ENCODE measurements at places on chromosomes 12 and 14.

DNA sequence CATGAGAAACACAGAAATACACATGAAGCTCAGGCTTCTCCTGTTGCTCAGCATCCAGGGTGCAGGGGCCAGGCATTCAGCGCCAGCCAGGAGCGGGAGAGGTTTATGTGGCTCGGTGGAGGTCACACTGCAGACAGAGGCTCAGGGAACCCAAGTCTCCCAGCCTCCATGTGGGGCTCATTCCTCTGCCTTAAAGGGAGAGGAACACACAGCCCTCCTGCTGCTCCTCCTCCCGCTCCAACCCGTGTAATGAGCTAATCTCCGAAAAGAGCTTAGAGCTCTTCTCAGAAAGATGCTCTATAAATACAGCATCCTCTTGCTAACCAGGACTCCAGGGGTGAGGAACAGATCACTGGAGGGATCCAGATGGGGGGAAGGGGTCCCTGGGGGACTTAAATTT, 28.2 kb downstream of the FGF6 start:
- no peak for DNase-seq

DNA sequence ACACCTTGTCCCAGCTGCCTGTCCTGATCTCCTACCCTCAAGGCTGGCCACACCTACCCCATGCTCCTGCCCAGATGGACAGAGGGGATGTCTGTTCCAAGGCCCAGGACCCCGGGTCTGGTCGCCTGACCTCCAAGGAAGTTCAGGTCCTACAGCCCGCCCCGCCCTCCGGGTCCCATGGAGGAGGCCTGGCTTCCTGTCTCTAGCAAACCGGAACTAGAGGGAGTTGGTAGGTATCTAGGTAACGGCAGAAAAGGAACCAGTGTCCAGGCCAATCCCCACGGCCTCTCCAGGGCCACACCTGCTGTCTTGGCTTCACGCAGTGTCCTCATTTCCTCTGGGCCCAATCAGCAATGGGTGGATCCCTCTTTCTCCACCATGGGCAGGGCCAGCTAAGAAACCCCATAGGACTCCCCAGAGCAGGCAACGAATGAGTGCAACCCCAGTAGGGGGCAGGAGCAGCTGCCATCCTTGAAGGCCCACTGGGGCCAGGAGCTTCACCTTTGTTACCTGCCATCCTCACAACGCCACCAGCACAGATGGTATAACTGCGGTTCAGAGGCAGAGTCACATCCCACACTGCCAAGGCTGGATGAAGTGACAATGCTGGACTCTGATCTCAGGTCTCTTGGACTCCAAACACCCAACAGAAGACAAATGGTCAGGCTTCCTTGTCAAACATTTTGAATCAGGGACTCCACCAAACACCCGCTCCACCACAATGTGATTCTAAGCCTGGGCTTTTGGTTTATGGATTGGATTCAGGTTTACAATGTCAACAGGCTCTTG, 25.1 kb upstream of the RPLP0 start:
- DNase-seq = no peak

GRCh38 chr14:101780887-101781239, 19.4 kb downstream of the PPP2R5C start:
- DNase-seq = peak; percentile 84

DNA sequence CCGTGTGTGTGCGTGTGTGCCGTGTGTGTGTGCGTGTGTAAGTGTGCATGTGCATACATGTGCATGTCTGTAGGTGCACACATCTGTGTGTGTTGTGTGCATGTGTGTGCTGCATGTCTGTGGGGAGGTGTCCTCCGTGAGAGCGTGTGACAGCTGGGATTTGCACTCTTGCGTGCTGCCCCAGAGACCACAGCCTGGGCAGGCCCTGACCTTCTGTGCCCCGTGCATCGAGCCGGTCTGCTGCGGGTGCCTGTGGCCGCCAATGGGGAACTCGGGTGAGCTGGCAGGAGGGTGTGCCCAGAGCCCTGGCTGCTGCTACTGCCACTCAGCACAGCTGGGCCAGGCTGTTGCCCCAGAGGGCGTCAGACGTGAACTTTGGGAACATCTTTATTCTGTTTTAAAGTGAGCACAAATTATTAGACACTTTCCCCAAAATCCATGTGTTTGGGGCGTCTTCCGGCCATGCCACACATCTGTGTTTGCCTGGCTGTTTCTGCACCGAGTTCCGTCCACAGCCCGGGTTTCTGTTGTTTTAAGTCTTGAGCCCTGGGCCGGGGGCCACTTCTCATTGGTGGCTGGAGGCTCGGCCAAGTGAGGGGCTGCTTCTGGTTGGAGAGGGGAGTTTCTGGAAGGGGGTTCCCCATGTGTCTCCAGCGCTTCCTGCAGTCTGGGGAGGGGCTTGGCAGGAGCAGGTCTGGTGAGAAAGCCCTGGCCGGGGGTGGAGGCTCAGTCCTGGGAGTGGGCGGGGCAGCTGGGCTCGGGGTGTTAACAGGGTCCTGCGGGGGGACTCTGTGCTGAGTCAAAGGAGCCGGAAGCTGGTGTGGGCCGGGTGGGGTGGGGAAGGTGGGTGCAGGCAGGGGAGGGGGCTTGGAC, 7.6 kb downstream of the CEP170B start:
- no peak for DNase-seq

- no peak for DNase-seq
Measured at GRCh38 chr12:19671695-19672094, 232.4 kb downstream of the AEBP2 start.

- DNase-seq = no peak
Measured at GRCh38 chr14:75389679-75390078, 38.1 kb upstream of the JDP2 start.

- no peak for DNase-seq
Measured at GRCh38 chr12:94706250-94706661, 55.9 kb upstream of the TMCC3 start.

GRCh38 chr12:81597928-81598604, 161.1 kb downstream of the PPFIA2 start:
- DNase-seq = no peak

DNA sequence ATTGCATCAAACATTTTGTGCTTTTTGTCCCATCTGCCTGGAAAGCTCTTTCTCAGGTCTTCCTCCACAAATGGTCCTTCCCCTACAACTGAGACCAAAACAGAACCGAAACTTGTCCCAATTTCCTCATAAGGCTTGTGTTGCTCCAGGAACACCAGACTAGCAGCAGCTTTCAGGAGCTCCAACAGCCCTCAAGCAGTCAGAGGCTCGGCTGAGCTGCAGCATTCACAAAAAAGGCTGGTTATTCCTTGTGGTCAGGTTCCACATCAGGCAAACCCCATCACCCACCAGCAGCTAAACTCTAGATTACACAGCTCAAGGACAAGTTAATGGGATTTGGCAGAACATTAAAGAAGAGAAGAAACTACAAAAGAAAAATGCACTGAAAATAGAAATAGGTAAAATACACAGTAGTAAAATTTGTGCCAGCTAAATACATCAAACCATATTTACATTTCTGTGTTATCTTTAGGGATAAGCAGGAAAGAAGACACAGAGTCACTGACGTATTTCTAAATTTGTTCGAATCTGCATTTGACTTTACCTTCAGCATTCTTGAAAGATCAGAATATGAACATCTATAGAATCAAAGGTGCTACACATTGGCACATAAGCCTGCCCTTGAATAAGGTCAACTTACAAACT, 141.2 kb downstream of the STXBP6 start:
- DNase-seq = no peak

- DNase-seq = no peak
Measured at GRCh38 chr14:54487771-54488170, 1.0 kb downstream of the GMFB start.

DNA sequence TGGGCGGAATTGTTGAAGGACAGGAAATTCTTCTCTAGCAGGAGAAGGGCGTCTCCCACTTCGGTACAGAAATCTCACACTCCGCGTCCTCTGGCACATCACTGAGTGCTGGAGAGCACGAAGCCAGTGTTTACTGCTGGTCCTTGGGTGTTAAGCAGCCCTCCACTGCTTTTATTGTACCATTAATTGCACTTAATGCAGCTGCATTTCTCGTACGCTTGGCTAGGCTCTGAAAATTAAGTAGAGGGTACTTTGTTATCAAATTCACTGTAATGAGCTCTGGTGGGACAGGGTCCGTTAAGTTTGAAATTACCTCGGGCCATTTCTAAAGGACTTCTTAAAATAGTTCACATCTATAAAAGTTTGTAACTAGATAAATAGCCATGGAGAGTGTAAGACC, 411.2 kb downstream of the NPAS3 start:
- DNase-seq = no peak

DNA sequence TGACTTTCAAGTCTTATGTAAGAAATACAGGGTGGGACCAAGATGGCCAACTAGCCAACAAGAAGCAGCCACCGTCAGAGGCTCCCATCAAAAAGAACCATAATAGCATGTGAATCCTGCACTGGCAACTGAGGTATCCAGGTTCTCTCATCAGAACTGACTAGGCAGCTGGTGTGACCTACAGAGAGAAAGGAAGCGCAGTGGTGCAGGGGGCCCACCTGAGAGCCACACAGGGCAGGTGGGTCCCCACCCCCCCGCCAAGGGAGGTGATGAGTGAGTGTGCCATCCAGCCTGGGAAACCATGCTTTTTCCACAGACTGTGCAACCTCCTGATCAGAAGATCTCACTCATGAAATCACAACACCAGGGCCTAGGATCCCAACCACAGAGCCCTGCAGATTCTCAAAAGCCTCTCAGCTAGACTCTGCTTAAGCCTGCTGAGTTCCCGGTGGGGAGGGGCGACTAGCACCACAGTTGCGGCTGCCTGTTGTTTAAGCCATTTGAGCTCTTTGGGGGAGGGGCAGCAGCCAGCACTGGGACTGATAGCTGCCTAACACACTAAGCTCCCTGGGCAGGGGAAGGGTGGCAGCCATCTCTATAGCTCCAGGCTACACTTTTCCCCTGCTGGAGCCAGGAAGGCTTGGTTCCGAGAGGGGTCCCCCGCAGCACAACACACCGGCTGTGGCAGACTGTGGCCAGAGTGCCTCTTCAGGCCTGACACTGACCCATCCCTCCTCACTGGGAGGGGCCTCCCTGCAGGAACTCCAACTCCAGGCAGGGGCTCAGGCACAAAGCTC, 75.3 kb downstream of the GARIN6 start:
- DNase-seq = peak; percentile 49

DNA sequence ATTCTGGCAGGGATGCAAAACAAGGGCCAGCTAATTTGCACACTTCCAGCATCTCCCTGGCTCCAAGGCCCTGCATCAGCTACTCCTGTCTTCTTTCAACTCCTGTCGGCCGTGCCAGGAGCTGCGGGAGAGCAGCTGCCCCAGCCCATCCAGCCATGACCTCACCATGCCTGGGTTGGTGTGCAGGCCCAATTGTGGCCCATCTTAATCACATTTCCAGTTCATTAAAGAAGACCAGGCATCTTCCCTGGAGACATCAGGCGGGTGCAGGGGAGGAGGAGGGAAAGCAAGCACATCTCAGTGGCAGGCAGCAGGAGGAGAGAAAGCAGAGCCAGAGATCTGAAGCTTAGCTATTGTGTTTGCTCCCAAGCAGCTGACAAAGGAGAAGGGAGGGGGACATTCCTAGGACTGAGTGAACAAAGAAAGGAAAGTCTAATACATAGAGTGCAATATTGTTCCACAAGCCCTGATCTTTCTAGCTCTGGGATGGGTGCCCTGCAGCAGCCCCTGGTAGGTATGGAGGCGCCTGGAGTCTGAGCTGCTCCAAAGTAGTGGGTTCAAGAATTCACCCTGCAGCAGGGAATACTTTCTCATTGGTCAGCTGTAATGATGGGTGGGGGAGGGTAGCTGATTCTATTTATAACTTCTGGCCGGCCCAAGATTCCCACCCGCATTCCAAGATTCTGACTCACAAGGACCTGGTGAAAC, 40.1 kb downstream of the VWF start:
- no peak for DNase-seq

DNA sequence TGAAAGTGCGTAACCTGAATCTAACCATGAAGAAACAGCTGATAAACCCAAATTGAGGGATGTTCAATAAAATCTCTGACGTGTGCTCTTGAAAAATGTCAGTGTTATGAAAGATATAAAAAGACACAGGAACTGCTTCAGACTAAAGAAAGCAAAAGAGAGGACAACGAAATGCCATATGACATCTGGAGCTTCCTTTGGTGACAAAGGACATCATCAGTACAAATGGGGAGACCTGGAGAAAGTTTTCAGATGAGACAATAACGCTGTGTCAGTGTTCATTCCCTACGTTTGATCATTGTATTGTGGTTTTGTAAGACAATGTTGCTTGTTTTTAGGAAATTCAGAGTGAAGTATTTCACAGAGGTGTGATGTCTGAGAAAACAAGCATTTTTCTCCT, 125.9 kb upstream of the MAP1LC3B2 start:
- no peak for DNase-seq

DNA sequence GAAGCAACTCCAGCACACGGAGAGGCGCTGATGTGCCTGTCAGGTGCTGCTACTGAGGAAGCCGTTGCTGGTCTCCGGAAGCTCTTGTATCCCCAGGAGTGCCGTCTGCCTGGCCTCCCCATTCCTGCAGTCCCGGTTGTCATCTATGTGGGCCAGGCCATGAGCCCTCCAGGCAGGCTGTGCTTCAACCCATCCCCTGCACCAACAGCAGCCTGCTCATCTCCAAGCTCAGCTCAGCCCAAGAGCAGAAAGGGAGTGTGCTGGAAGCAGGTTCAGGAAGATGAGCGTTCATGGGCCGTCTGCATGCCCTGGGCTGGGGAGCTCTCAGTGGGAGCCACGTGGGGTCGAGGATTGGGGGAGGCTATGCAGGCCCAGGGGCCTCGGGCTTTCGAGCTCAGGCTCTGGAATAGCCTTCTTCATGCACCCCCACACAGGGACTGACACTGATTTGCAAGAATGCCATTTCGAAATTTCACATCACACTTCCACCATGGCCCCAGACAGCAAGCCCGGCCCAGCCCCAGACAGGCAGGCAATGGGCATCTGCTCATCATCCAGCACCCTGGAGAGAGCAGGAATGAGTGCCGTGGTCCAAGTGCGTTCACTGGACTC, 164.5 kb downstream of the KIF26A start:
- no peak for DNase-seq

DNA sequence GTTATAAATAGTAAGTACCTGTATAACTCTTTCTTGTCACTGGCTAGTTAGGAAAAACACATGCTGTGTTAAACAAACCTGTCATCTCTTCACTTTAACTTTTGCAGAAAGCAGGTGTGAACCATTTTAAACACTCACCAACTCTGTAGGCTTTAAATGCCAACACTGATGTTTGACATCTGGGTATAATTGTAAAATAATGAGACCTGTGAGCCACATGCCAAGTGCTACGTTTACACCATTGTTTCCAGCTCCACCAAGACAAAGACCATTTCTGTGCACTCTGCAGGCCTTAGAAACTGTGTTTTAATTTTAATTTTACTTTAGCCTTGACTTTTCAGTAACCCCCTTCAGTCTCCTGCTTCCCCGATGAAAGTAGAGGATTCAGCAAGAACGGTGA, 11.0 kb downstream of the TPH2 start:
- DNase-seq = no peak

Measured in posterior cingulate gyrus (tissue), 11 donors.